ENCODE measurements at places on chromosomes 5 and 9.

DNA sequence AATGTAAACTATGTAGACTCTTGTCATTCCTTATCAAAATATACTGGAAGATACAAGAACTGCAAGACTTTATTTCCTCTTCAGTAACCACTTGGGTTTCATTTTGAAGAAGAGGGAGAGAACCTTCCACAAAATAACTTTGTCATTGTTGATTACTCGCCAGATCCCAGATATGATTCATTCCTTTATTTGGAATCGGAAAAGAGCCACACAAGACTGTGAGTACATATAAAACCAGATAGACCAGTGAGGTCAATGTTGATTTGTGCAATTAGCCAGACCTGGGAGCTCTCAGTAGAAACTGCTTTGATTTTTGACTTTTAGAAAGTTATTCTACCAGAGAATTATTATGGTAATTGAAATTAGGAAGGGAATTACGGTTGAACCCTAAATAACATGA, 146.1 kb downstream of the TMEM167A start:
- DNase-seq, result no peak

- no peak for DNase-seq
These were observed 188.4 kb upstream of the NR4A3 start for GRCh38 chr9:99633265-99633664.

GRCh38 chr9:89563571-89564345, 41.1 kb upstream of the GADD45G start:
- no peak for DNase-seq

- DNase-seq, result no peak
These were observed 107.3 kb upstream of the PRRC1 start for GRCh38 chr5:127409921-127410675.

GRCh38 chr9:130371196-130371966, 73.4 kb upstream of the ASS1 start:
- DNase-seq, result no peak

DNA sequence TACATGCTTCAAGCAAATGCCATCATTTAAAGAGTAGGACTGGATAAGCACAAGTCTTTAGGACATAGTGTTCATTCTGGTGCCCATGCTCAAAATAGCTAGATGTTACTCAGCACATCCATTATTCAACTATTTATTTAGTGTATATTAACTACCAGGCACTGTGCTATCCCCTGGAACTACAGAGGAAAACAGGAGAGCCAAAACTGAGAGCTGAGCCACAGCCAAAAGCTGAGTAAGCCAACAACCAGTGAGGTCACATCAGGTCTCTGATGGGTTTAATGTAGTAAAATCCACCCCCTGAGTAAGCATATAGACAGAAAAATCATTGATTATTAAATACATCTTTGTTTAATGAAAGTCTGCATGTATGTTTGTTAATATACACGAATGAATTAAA, 469.3 kb upstream of the DMAC1 start:
- no peak for DNase-seq

DNA sequence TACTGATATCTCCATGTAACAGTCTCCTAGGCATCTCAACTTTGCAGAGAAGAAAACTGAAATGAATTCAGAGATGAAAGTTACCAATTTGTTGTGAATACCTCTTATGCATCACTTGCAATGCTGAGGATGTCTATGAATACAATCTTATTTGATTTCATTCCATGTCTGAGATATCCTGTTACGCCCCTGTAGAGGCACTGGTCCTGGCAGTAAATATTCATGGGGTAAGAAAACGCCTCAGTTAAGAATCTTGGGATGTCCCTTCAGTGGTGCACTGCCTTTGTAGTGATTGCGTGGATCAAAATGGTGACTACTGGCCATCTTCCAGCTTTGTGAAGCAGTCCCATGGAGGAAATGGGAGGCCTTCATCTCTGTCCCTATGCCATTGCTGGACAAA, 229.1 kb upstream of the C9orf72 start:
- no peak for DNase-seq
